ENCODE measurements at places on chromosomes 11 and 22.
A peak's percentile ranks its signal among the peaks of the same experiment; 100 is the strongest.

DNA sequence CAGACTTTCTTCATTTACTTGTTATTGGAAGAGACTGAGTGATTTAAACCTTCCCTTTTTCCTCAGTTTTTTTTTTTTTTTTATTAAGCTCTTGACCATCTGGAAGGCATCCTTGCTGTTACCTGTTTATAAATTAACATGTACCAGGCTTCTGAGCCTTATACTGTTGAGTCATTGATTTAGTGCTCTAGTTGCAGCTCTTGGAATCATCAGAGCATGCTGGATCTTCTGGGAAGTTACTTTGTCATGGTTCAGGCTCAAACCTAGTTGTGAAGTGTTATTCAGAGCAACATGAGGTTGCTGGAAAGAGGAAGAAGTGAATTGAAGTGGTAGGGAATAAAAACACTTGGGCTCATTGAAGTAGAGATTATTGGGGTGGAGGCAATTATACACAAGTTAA, 6.3 kb downstream of the ZDHHC5 start:
- no peak for DNase-seq

DNA sequence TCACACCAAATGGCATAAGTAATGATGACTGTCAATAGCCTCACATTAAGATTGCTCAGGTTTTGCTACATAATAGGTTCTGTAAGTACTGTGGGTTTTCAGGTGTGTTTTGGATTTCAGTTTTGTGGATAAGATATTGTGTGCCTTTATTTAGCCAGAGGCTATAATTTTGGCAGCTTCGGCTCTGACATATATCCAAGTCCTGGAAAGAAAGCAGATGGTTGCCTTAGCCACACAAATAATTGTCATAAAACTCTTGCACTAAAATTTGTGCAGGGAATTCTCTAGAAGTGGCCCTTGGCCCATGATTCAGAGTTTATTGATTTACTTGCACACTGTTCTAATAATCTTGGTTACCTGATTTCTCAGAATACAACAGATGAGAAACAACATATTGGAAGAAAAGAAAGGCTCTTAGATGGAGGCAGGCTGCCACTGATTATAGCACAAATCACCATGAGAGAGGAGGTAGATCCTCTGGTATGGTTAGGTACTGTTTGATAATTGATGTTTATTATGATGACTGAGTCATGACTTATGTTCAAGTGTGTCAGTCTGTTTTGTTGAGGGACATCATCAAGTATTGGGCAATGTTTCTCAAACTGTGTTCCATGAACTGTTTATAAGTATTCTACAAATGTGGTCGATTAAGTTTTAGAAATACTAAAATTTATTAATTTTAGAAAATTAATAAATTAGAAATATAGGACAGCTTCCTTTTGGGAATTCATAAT, 9.6 kb downstream of the REXO2 start:
- DNase-seq, result peak; percentile 21

- no peak for DNase-seq
Measured at GRCh38 chr22:35344956-35345690, 35.8 kb upstream of the HMOX1 start.

DNA sequence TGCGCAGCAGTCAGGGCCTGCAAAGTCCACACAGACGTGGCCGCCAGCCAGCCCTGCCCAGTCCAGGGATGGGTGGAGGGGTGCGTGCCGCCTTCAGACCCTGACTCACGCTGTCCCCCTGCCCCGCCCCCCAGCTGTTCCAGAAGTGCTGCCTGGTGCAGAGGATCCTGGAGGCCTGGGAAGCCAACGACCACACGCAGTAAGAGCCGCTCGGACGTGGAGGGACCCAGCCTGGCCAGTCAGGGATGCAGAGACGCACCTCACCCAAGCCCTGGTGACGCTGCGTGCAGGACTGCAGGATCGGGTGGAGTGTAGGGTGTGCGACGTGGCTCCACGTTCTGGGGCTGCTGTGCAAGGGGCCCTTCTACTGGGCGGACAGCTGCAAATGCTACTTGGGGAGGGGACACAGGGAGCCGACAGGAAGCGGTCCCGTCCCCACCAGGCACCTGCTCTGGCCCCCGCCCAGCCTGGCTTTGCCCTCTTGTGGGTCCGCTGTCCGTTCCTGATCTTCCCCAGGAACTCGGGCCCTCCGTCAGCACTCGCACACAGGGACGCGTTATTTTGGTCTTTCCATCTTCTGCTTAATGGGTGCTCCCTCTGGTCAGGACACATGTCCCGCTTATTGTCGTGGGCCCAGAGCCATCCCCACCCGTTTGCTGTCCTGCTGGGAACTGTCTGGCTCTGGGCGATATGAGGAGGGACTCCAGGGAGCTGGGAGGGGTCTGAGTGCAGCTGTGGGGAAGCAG, 42.5 kb downstream of the SBF1 start:
- no peak for DNase-seq

GRCh38 chr22:49786976-49787706, 40.5 kb downstream of the BRD1 start:
- no peak for DNase-seq

DNA sequence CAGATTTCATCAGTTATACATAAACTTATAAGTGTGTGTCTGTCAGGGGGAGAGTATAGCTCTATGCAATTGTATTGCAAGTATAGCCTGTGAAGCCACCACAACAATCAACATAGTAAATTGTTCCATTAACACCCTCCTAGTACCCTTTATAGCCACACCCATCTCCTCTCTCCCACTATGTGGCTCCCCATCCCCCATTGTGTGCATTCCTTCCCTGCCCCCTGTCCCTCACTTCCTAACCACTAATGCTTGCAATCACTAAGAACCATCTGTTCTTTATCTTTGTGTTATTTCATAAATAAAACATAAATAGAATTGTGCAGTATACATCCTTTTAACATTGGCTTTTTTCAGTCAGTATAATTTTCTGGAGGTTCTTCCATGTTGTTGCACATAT, 83.1 kb upstream of the SLC5A12 start:
- DNase-seq, result no peak

DNA sequence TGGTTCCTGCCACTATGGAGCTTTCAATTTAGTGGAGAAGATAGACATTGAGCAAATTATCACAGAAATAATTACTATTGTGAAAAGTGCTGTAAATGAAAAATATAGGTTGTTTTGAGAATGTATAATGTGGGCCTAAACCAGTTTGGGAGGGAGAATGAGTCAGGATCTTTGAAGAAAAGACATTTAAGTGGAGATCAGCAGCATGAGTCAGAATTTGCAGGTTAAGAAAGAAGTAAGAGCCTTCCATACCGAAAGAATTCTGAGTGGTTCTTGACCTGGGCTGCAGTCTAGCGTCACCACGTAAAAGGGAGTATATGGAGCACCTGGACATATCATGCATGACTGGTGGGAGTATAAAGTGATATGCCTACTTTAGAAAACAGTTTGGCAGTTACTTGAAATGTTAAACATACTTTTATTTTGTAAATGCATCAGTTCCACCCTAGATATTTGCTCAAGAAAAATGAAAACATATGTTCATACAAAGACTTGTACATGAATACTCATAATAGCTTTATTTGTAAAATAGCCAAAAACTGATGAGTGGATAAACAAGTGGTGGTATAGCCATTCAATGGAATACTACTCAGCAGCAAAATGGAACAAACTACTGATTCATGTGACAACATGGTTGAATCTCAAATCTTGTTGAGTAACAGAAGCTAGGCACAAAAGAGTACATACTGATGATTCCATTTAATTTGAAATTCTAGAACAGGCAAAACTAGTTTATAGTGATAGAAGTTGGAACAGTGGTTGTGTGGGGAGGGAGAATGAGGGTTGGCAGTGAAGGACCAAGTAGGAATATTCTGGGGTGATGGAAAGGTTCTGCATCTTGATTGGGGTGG, 99.2 kb downstream of the STIM1 start:
- DNase-seq, result no peak

DNA sequence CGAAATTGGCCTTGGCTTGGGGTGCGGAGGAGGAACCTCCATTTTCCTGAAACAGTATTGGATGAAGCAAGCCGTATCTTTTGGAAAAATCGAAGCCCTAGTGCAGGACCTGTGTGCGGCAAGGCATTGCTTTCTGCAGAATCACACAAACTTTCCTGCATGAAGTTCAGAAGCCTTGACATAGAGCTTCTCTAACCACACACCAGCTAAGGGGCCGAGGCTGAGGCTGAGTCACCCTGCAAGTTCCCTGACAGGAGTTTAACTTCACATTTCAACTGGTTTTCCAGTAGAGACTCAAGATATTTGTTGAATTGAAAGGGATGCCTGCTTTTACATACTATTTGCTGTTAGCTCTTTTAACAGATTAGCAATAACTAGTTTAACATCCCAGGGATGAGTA, 67.8 kb downstream of the TCF20 start:
- DNase-seq, result peak; percentile 39

GRCh38 chr11:108525161-108525560, 27.0 kb upstream of the POGLUT3 start:
- no peak for DNase-seq

GRCh38 chr11:35629511-35629910, 11.3 kb downstream of the FJX1 start:
- DNase-seq, result no peak

DNA sequence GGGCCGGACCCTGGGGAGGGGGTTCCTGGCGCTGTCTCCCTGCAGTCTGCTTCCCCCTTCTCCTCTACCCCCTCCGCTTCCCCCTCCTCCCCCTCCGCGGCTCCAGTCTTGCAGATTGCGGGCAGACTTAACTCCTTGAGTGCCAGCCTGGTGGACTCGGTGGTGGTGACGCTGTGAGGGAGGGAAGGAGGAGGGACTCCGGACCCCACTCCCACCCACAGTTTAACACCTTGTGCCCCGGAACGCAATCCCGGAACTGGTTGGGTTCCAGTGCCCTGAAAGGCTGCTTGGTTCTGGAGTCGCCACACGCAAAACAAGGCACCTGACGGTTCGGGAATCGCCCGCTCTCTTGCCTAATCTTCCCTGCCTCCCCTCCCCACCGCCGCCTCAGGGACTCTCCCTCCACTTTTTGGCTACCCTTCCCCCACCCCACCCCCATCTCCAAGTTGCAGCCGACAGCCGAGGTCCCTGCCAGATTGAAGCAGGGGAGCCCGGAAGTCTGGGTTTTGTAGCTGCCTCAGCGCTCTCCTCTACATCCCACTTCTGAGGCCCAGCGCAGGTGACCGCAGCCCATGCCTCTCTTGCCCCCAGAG, 3.9 kb upstream of the BCL9L start:
- DNase-seq, result peak; percentile 71

- DNase-seq, result no peak
Measured at GRCh38 chr11:33608386-33608785, 92.2 kb downstream of the C11orf91 start.

DNA sequence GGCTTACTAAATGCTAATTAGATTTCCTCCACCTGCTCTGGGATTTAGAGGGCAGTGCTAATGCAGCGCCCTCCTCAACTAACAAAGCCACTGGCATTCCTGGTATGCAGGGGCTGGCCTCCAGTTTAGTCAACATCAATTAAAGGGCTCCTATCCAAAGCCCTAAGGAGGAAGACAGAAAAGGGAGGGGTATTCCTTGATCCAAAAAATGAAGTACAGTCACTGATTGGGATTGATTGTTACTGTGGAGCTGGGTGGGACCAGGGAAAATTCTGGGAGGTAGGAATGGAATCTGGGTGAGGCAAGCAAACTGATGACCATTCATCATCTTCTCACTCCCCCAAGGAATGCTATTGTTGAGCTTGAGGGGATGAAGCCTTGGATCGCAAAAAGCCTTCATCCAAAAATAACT, 52.2 kb downstream of the GAB2 start:
- no peak for DNase-seq

DNA sequence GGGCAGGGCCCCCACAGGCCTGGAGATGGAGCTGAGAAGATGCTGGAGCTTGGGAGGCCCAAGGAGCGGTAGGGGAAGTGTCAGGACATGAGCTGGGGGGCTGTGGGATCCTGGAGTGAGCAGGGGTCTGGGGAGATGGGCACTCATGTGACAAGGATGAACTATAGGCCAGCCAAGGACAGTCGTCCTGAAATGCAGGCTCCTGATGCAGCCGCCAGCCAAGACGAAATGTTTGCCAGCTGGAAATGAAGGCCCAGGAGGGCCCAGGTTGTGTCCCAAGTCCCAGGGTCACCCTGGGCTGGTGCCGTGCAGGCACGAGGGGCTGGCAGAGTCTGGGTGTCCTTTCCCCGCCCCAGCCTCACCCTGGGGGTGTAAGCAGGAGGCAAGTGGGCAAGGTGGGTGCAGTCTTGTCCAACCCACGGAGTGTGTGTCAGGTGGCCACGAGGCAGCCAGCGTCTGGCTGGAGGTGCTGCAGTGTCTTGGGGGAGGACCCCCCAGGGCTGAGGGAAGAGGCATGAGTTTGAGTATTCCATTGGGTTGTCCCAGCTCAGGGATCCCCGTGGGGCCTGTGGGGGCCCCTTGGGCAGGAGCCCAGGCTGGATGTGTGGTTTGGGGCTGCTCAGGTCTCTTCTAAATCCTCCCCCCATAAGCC, 21.4 kb downstream of the MRGPRG start:
- no peak for DNase-seq

- no peak for DNase-seq
Measured at GRCh38 chr22:37639070-37639760, at the start of gene SH3BP1. Gene SH3BP1, plus strand, starts transcription at chr22:37639669. Its CDS starts 119 bp downstream, at chr22:37639788.

- no peak for DNase-seq
Measured at GRCh38 chr11:11973361-11973800, 35.0 kb downstream of the DKK3 start.
